ENCODE measurements at places on chromosomes 5 and 9.

DNA sequence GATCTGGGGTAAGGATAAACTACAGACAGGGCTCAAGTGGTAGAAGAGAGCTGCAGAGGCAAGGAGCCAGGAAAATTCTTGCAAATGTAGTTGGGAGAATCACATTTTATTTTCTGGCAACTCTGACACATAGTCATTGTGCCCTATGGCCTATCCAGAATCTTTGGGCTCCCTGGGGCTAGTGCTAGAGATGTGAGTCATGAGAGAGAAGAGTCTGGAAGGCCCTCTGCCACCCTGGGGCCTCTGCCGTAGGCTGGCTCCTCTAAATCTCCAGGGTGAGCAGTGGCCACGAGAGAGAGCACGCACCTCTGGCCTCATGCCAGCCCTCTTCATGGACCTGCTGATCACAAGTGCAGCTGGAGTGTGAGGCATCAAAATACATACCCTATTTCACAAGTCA, 74.3 kb upstream of the SSBP2 start:
- DNase-seq: no peak

- no peak for DNase-seq
Measured at GRCh38 chr5:136012041-136012804, 16.6 kb upstream of the TGFBI start.

DNA sequence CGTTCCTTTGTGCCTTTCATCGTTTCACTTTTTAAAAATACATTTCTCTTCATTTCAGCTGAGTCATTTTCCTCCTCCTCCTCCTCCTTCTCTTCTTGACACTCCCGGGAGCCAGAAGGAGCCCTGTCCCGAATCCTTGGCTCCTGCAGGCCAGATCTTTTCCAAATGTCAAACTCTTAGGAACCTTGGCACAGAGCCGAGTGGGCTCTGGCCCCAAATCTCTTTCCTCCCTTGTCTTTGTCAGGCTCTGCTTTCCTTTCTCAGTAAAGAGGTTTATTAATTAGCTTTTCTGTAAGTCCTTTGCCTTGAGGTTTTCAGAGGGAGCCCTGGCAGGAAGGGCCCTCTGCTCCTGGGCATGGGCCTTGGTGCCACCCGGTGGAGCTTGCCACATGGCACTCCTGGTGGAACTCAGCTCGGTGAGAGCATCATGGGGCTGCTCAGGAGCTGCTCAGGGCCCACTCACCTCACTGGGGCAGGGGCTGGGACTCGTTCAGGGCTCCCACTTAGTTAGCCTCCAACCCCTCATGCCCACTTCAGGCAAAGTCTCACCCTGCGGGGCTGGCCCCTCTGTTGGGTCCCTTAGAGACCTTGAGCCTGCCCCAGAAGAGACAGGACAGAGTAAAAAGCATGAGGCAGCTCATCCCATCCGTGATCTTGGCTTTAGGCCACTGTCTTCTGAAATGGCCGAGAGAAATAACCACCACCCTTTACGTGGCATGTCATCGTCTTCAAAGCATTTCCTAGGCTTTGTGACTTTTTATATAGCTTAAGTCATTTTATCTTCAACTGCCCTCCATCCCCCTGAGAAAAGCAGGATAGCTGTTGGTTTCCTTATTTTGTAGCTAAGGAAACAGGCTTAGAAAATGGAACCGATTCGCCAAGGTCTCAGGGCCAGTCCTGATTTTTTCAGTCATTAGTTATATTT, 17.1 kb downstream of the STC2 start:
- no peak for DNase-seq

DNA sequence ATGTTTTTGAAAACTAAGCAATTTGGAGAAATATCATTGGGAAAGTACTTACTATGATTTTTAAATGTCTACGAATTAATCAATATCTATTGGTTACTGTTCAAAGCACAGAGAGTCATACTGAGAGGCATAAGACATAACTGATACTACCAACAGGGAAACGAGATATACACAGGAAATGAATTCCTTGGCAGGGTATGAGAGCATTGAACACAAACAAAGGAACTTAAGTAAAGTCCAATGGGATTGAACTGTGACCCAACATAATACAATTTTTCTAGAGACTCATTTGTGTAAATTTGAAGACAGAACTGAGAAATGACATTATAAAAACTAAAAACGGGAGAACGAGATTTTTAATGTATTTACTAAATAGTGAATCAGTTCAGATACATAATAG, 1.3 kb upstream of the ITGA1 start:
- DNase-seq: no peak

- DNase-seq: no peak
Measured at GRCh38 chr9:126857261-126857960, 3.0 kb upstream of the ZBTB34 start.

GRCh38 chr5:3352711-3353110, 242.9 kb upstream of the IRX1 start:
- DNase-seq: no peak

GRCh38 chr5:127702926-127703561, at the start of gene CCDC192:
Gene CCDC192, plus strand, starts transcription at chr5:127703391. Its CDS starts 55 bp downstream, at chr5:127703446.
- DNase-seq: no peak

GRCh38 chr5:118687100-118687499, 301.2 kb downstream of the DTWD2 start:
- no peak for DNase-seq

GRCh38 chr5:151630088-151630487, 39.0 kb upstream of the FAT2 start:
- no peak for DNase-seq

GRCh38 chr5:54915466-54916027, 69.8 kb downstream of the ESM1 start:
- DNase-seq: no peak

DNA sequence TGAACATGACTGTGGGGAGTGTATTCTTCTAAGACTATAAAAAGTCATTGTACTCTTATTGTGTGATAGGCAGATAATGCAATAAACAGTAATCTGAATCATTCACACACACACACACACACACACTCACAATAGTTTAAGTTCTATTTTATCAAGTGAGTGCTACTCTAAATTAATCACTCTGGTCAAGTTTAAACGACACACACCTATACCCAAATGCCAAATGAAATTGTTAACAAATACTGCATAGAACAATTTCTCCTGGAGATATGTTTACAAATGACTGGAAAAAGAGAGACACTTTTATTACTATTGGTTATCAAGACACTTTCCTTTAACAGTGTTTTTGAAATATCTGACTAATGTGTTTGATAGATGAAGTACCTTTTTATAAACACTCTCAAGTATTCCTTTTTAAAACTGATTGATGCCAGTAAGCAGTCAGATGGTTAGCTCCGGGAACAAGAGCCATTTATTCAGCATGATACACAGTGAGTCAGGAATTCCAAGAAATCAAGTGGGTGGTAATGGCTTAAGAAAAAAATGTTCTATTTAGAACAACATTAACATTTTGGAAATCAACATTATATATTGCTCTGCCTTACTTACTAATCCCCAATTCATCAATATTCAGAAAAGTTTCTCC, 521.6 kb upstream of the ST8SIA4 start:
- DNase-seq: no peak

- DNase-seq: no peak
Measured at GRCh38 chr5:148343603-148344487, 8.5 kb downstream of the SPINK9 start.

DNA sequence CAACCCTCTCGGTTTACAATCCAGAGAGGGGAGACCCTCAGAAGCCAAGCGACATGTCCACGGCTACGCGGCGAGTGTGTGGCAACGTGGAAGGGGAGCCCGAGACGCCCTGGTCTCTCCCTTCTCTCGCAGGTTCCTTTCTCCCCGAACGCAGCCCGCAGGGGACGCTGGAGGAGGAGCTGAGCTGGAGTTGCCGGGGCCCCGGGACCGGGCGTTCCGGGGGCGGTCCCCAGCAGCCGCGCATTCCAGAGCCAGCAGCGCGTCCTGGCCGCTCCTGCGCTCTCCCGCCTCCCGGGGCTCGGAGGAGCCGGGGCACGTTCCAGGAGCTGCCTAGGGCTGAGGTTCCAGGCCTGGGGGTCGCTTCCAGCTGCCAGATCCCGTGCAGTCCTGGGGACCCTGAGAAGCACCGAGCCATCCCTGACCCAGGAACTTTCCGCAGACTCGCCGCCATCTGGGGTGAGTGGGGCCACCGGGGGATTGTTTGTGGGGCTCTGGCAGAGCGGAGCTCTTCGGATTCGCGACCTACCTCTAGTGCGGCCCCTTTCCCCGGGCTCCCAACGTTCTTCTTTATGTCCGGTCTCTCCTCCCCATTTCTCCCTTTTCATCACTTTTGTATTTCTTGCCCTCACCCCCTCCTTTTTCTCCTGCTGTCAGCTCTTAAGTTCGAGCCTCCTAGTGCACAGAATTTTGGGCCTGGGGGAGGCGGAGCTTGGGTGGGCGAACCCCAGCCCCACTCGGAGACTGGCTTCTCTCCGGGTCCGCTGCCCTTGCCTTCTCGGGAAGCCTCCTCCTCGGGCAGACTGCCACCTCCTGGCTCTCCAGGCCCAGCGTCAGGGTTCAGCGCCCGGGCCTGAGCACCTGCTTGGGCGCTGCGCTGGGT, at the start of gene SMIM3:
Gene SMIM3, plus strand, starts transcription at position 241 of the 880 bp plus-strand sequence. CDS start 16,684 bp downstream, outside the sequence.
- peak; percentile 53 for DNase-seq

- no peak for DNase-seq
Measured at GRCh38 chr5:53488195-53488722, 7.8 kb downstream of the FST start.

DNA sequence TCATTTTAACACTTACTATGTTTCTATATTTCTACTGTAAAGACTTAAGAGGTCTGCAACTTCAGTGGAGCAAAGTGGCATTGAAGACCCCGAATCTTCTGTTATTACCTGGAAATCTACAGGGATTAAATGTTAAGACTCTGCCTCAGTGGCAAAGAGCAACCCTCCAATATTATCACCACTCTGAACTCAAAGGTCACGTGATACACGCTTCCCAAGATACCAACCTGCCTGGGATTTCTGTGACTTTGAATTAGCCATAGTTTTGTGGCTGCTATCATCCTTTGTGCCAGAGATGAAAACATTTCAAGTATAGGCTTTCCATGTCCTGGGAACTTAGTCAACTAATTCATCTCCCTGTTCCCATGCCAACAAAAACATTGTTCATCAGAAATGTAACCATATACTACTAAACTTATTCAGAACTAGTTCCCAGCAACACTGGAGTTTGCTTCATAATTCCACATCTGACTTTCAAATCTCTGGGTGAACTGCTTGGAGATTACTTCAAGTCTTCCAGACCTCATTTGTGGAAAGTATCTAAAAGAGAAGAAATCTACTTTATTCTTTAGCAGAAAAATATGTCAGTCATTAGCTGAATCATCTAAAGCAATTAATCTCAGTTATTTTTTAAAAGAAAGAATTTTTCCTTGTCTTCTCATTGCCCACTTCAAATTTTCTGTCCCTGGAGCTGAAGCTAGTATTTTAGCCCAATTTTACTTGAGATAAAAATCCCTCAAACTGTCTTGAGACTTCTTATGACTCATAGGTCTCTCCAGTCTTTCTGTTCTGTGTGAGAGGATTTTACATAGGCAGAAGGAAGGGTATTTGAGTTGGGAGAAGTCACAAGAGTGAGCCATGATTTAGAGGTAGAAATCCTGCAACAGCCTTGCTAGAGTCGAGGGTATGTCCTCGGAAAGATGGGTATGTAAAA, 83.0 kb downstream of the ZNF462 start:
- no peak for DNase-seq

GRCh38 chr9:126295516-126295915, 31.1 kb upstream of the MVB12B start:
- no peak for DNase-seq

DNA sequence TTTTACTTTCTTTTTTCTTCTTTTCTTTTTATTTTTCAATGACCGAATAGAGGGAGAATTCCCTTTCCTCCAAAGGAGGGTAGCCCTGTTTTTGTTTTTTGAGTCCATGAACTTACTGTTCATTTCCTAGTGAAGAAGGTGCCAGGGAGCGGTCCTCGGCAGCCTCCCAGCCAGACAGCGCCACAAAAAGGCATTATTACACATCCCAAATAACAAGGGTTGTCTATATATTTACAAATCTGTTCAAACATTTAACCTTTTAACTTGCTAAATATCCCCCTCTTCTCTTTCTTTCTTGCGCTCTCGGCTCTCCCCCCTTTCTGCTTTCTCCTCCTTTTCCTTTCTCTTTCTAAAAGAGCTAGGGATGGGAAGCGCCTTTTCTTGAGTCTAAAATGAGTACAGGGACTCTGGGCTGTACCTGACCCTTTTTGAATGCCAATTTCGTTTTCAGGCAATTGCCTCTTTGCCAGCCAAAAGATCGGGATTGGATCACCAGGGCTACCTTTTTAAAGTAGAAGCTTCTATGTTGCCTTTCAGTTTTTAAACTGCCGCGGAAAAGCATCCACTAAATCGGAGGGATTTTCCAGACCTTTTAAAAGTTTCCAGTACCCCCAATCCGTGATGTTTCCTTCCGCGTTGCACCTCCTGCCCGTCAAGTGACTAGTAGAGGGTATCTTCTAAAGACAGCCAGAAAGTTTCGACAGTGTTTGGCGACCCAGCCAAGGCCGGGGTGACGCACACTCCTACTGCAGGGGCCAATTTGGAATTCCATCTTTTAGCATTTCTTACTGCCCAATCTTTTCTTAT, 125.6 kb downstream of the TMEM161B start:
- DNase-seq: no peak

GRCh38 chr9:104784098-104784497, 20.2 kb downstream of the NIPSNAP3B start:
- DNase-seq: no peak

GRCh38 chr5:143398451-143399237, 4.8 kb downstream of the NR3C1 start:
- no peak for DNase-seq

- DNase-seq: no peak
Measured at GRCh38 chr9:105144076-105144475, 100.4 kb upstream of the SLC44A1 start.

DNA sequence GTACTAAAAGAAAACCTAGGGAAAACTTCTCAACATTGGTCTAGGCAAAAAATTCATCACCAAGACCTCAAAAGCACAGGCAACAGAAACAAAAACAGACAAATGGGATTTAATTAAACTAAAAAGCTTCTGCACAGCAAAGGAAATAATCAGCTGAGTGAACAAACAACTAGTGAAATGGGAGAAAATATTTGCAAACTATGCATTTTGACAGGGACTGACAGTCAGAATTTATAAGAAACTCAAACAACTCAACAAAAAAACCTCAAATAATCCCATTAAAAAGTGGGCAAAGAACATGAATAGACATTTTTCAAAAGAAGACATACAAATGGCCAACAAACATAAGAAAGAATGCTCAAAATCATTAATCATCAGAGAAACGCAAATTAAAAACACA, 189.4 kb downstream of the AUH start:
- DNase-seq: no peak

GRCh38 chr9:112555844-112556482, 69.3 kb downstream of the KIAA1958 start:
- no peak for DNase-seq

GRCh38 chr5:149939546-149939945, 5.0 kb downstream of the PDE6A start:
- DNase-seq: no peak

DNA sequence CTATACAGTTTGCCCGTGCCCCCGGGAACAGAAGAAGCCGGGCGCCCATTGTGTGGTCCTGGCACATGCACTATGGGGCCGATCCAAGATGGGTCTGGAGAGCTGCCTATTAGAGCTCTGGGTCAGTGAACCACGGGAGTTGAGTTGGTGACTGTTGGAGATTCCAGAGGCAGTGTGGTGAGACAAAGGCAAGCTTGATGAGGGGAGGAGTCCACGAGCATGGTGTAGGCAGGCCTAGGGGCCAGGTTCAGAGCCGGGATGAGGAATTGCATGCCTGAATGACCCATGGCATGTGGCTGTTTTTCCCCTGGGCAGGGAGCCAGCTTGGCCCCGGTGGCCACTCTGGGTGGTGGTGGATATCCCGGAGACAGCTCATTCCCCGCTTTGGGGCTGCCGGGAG, 84.4 kb upstream of the STC2 start:
- DNase-seq: no peak
